ENCODE measurements at places on chromosomes 7 and 10.

GRCh38 chr10:49761789-49762565 is at the start of gene OGDHL:
Gene OGDHL, minus strand, starts transcription at chr10:49762323. Its CDS starts 3,731 bp downstream, at chr10:49758592.
- DNase-seq = peak; percentile 57

DNA sequence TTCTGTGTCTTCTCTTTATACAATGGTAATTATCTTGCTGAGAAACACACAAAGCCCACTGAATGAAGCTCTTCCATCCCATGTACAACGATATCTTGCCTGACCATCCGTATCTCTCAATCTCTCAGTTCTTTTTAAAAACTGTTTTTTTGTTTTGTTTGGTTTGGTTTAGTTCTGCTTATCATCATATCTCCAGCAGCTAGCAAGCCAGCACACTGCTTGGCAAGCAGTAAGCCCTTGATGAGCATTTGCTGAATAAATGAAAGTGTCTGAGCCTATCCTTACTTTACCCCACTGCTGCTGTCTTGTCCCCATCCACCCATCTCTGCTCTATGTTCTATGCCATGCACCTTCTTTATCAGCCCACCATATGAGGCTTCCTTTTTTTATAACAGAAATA is 34.2 kb downstream of the ITGB1 start:
- DNase-seq = no peak

DNA sequence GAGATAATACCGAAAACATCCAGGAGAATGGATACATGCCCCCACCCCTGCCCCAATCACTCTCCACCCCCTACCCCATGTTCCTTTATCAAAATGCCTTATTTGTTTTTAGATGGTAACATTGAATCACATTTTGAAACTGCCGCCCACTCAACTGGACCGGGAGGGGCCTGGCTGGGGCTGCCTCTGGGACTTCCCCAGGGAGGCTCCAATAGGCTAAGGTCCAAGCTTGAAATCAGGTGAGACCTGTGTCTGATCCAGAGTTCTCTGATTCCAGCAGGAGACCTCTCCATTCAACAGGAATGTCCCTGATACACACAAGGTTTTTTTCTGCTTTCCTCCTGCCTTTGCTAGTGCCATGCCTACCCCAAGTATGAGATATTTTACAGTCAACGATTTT is 43.8 kb upstream of the ACSL5 start:
- no peak for DNase-seq

DNA sequence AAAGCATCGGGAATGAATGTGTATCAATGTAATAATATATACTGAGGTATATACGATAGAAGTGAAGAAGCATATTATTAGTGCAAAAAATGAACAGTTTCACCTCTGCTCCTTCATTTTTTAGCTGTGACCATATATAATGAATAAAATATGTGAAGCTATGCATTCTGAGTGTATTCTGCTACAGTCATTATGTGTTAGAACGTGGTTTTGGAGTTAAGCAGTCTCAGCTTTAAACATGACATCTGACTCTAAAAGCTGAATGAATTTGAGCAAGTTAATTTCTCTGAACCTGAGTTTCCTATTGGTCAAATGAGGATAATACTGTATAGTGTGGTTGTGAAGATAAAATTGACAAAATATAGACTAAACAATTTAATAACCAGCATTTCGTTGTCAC is 358.1 kb downstream of the SUGCT start:
- peak; percentile 22 for DNase-seq

DNA sequence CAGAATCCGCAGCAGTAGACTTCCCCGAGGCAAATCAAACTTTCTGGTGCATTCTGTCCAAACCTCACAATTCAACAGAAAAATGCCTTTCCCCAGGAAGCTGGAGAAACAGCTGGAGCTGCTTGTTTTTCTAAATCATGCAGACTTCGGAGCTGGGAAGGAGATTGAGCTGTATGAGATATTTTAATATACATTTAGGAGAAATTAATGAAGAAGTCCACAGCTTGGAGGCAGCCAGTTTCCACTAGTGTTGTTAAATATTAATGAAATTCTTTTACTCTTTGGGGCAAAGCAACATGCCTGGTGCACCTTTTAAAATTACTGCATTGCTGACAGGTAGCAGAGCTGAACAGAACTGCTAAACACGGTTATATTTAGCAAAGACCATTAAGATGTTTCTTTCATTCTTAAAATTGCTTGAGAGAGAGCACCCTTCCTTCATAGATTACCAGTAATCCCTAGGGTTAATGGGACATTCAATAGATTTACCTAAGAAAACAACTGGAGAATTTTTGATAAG is 566.4 kb downstream of the SORCS3 start:
- DNase-seq = no peak

DNA sequence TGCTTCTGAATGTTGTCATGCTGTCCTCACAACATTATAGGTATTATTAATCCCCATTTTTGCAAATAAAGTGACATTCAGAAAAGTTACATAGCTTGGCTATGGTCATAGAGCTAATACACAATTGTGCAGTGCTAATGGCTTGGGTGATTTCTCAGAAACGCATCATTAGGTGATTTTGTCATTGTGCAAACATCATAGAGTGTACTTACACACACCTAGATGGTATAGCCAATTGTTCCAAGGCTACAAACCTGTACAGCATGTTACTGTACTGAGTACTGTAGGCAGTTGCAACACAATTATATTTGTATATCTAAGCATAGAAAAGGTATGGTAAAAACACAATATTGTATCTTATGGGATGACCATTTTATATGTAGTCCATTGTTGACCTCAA is 91.0 kb downstream of the BTAF1 start:
- no peak for DNase-seq

GRCh38 chr7:100486753-100487446 is 3.2 kb downstream of the NYAP1 start:
- DNase-seq = peak; percentile 54

DNA sequence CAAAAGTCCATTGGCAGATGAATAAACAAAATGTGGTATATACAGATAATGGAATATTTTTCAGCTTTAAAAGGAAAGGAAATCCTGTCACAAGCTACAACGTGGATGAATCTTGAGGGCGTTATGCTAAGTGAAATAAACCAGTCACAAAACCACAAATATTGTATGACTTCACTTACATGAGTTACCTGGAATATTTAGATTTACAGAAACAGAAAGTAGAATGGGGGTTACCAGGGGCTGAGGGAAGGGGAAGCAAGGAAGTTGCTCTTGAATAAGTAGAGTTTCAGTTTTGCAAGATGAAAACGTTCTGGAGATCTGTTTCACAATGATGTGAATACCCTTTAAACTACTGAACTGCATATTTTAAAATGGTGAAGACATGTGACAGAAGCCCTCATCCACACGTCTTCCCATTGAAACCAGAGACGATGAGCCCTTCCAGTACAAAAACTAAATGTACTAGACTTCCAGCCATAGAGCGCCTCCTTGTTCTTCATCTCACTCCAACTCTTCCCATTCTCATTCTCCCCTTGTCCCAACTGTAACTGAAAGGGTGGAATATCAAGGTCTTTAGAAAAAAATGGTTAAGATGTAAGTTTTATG is 62.4 kb downstream of the MICU1 start:
- DNase-seq = no peak

GRCh38 chr10:35822316-35822715 is 180.2 kb upstream of the FZD8 start:
- DNase-seq = peak; percentile 48

- DNase-seq = no peak
Observed at GRCh38 chr10:15325944-15326284, 45.2 kb downstream of the FAM171A1 start.

DNA sequence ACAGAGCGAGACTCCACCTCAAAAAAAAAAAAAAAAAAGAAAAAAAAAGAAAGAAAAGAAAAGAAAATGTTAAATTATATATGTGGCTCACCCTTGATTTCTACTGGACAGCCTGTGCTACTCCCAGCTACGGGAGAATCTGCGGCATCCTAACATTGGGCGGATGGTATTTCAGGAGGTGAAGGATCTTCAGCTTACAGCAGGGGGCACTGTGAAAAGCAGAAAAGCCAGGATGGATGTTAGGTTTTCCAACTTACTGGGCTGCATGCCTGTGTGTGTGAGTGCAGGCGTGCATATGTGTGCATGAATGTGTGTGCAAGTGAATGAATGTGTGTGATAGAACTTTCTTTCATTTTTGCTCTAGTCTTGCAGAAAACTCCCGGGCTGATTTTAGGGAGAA is 1066.5 kb downstream of the TYW1 start:
- no peak for DNase-seq

DNA sequence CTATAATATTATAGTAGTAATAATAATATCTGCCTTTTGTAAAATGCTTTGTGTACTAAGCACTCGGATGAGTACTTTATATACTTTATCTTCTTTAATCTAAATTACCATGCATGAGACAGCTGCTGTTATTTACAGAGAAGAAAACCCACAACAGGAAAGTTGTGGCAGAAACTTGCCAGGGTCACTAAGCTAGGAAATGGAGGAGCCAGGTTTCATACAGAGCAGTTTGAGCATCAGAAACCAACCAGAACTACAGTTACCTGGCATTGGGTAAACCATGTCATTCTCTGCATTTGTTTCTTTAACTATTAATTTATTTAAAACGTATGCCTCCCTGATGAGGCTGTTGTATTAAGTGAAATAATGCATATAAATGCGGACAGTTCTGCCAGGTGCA is 129.9 kb downstream of the CSTF2T start:
- DNase-seq = no peak

GRCh38 chr10:83248106-83248631 is 891.1 kb upstream of the GHITM start:
- DNase-seq = no peak

- DNase-seq = peak; percentile 71
Observed at GRCh38 chr7:96093435-96093834, 228.5 kb downstream of the SLC25A13 start.

DNA sequence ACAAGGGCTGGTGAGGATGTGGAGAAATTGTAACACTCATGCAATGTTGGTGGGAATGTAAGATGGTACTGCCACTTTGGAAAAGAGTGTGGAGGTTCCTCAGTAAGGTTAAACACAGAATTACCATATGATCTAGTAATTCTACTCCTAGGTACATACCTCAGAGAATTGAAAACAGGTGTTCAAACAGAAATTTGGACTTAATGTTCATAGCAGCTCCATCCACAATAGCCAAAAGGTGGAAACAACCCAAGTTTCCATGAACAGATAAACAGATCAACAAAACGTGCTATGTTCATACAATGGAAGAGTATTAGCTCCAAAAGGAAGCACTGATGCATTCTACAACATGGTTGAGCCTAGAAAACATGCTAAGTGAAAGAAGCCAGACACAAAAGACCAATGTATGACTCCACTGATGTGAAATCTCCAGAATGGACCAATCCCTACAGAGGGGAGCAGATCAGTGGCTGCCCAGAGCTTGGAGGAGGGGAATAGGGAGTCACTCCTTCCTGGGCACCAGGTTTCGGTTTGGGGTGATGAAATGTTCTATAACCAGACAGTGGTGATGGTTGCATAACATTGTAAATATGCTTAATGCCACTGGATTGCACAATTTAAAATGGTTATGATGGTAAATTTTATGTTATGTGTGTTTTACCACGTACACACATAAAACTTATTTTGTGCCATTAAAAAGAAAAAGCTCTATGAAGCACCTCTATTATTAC is 5.7 kb upstream of the WDR86 start:
- no peak for DNase-seq

- DNase-seq = peak; percentile 41
Observed at GRCh38 chr7:50632561-50633413, 67.6 kb upstream of the DDC start.

GRCh38 chr10:19658131-19658530 is 158.1 kb upstream of the PLXDC2 start:
- peak; percentile 8 for DNase-seq

- DNase-seq = no peak
Observed at GRCh38 chr10:114911052-114911711, 26.8 kb upstream of the TRUB1 start.

- no peak for DNase-seq
Observed at GRCh38 chr10:29728541-29729049, 93.8 kb upstream of the SVIL start.

- no peak for DNase-seq
Observed at GRCh38 chr7:10643545-10643944, 330.1 kb upstream of the PHF14 start.

- peak; percentile 68 for DNase-seq
Observed at GRCh38 chr7:55129541-55130394, 111.0 kb downstream of the EGFR start.

- DNase-seq = no peak
Observed at GRCh38 chr10:61391281-61391680, 61.9 kb downstream of the TMEM26 start.

GRCh38 chr7:91066627-91067026 is 197.6 kb upstream of the FZD1 start:
- DNase-seq = no peak

DNA sequence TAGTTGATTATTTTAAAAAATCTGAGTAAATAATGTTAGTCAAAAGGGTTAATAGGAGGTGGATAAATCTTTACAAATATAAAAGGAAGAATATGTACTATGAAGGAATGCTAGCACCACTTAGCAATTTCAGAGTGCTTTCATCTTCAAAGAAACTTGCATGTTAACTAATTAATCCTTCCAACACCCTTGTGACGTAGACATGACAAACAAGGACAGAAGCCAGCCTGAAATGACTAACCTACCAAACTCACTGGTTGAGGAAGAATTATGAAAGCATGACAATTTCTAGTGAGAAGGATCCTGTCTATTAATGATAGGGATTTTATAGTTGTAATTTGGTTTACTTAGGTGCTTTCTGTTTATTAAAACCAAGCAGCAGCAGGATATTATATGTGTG is 468.0 kb upstream of the FZD8 start:
- DNase-seq = no peak

DNA sequence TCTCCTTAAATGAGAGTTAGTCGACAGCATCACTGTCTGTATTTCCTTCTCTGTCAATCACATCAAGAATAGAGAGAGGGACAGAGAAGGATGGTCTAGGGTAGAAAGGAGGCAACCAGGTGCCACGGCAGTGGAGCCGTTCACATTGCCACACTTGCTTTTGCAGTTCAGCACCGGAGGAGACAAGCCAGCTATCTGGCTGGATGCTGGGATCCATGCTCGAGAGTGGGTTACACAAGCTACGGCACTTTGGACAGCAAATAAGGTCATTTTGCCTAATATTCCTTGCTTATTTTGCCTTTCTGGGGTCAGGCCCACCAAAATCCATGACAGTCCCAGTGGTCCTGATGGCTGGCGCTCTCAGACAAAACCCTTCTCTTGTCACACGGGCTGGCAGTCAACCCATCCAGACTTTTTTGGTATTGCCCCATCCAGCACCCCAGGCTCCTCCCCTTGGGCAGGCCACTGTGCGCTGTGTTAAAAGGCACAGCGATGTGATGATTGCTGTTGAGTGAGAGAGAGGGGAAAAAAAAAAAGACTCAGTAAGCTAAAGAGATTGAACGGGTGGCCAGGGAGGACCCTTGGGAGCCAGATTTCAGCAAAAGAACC is 8.4 kb downstream of the CPA2 start:
- no peak for DNase-seq

- DNase-seq = peak; percentile 98
Observed at GRCh38 chr10:95229724-95230627, 35.9 kb downstream of the ACSM6 start.

DNA sequence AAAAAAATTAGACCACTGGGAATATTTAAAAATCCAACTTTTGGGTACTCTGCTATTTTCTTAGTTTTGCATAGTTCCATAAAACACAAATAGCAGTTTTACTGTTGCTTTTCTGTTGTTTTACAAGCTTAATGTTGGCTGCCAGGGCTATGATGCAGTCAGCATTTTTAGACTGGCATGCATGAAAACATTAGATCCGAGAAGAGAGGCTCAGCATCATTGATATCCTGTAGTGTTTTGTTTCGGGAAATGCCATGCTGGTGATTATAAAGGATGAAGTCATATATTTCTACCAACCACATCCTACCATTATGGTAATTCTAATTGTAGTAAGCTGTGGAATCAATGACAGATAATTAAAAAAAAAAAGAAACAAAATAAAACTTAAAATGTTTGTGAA is 104.6 kb downstream of the MBL2 start:
- peak; percentile 14 for DNase-seq
